ENCODE measurements at places on chromosomes 3 and 15.

GRCh38 chr3:10149226-10149625 is 7.6 kb downstream of the VHL start:
- DNase-seq = no peak

GRCh38 chr3:12585970-12586369 is 29.1 kb downstream of the MKRN2 start:
- DNase-seq = no peak

DNA sequence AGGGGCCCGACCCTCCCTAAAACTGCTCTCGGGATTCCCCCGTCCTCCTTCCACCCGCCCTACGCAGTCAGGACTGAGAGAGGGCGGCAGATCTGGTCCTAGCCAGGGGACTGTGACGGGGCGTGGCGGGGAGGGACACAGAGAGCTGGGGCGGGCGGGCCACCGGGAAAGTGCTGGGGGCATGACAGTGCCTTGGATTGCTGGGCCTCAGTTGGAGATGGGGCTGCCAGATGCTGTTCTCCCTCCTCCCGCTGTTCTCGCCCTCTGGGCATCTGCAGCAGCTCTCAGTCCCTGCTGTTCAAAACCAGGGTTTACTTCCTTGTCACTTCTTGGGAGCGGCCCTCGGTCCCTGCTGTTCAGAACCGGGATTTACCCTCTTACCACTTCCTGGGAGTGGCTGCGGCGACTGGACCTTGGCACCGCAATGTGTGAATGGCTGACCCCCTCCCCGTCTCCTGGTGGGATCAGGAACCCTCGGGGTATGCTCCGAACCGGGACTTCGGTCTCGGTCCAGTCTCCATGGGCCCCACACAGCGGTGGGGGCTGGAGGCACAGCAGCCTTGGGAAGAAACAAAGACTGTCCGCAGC is 1.8 kb upstream of the RPP25 start:
- DNase-seq = no peak

DNA sequence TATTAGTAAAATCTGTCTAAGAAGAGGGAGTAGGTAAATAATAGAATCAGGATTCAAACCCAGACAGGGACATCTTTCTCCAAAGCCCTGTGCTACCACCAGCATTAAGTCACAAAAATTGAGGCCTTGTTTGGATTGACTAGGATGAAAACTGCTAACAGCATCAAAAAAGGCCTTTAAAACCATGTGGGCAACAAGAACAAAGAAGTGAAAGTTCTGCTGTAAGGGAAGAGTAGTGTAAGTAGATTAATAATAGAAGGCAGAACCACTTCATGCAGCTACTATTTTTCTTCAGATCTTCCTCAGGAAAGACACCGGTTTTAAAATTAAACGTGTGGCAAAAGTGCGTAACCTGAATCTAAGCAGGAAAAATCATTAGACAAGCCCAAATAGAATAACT is 15.3 kb upstream of the KBTBD12 start:
- no peak for DNase-seq

DNA sequence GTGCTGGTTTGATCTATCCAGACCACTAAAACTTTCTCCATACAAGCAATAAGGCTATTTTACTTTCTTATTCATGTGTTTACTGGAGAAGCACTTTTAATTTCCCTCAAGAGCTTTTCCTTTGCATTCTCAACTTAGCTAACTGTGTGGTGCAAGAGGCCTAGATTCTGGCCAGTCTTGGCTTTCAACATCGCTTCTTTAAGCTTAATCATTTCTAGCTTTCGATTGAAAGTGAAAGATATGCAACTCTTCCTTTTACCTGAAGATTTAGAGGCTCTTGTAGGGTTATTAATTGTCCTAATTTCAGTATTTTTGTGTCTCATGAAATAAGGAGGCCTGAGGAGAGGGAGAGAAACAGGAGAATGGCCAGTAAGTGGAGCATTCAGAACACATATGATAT is 234.8 kb upstream of the GADL1 start:
- DNase-seq = no peak

GRCh38 chr3:150365132-150365604 is 42.9 kb upstream of the TSC22D2 start:
- DNase-seq = no peak

DNA sequence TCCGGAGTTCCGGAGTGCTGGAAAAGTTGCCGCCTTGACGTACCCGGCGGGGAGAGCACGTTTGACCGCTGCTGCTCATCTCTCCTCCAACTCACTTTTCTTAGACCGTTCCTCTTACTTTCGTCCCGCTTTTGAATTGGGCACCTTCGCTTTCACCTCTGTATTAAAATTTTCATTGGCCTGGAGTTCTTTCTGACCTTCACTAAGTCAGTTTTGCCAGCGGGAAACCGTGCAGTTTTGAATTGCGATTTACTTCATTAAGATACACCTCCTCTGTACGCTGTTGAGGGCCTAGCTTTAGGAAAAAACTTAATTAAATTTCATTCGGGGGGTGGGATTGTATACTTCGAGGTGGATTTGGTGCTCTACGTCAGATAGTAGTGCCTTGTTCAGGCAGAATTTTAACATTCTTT is 1.3 kb downstream of the GMPS start:
- DNase-seq = no peak

GRCh38 chr3:47476644-47477199 is 981 bp upstream of the SCAP start:
- DNase-seq = no peak

GRCh38 chr3:105832644-105833043 is 36.2 kb downstream of the CBLB start:
- DNase-seq = no peak

- no peak for DNase-seq
These were observed 236.8 kb downstream of the OPA1 start for GRCh38 chr3:193829781-193830180.

- no peak for DNase-seq
These were observed 82.5 kb upstream of the PSMD6 start for GRCh38 chr3:64105816-64106215.

- DNase-seq = no peak
These were observed 31.8 kb downstream of the FSTL1 start for GRCh38 chr3:120418866-120419490.

DNA sequence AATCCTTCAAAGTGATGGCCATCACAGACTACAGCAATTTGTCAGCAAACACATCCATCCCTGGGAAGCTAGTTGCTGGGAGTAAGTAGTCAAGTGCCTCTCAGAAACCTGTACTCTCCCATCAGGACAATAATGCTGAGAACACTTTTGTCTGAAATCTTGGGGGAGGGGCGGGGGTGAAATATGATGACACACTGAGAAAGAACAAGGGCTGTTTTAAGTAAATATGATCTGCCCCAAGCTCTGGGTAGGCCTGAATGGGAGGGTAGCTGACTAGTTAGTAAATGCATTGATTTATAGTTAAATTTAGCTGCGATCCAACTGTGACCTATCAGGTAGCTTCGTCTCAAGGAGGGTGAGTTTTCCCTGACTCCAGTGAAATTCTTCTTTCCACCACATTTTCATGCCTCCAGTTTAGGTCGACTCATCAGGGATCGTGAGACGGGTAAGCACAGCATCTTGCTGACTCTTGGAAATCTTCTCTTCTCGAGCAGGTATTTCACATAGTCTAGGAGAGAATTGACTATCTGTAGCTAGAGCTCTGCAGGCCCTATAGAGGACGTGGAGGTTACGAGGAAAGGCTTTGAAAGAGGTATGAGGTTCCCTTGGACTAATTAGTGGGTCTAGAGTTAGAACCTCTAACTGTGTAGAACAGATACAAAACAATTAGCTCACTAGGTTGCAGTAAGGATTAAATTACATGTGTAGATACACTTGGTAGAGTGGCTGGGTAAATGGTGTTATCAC is 213.4 kb upstream of the SLC2A2 start:
- DNase-seq = no peak

DNA sequence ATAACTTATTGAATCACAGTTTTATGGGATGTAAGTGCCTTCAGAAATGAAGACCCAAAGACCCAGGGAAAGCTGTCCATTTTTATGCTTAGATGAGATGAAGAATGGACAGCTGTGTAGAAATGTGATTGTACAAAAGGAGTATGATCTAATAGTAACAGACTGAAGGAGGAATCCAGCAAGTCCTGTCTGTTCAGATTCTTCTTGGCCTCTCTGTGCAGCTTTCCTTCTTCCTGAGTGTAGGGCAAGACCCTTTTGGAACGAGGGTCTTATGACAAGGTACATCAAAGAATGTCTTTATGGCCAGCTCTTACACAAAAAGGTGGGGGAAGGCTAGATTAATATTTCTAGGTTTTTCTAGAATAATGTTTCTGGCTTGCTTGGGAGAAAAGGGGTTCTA is 1.4 kb upstream of the KIF23 start:
- DNase-seq = no peak

DNA sequence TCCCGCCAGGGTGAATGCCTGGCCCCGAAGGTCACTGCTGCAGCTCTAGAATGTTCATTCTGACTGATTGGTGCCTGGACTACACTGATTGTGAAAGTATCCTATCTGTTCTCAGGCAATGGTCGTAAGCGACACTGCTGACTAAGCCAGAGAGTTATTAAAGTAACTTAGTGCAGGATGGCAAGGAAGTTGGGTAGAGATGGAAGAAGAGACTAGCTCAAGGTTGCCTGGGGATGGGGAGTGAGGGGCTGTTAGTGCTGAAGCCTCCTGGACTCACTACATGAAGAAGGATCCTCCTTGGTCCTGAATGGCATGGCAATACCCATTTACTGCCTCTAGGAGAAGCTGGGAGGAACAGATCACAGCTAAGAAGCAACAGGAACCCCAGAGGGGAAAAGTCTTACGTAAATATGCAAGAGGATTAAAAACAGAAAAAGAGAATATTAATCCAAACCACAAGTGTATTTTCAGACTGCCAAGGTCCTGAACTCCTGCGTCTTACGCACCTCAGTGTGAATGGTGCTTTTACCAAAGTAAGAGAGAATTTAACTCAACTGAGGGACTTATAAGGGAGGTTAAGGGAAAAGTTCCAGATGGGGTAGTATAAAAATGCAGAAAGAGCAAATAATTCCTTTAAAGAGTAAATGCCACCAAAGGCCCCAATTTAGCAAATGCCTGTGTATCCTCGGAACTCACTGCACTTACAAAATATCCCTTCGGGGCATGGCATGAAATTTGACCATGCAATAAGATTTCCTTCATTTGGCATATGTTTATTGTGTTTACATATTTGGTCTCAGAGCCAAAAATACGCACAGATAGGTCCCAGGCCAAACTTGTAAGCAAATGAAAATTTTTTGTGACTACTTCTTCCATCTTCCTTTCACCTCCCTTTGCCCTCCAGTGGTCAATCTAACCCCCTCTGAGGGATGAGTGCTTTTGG is 64.0 kb upstream of the DGKG start:
- no peak for DNase-seq

- DNase-seq = no peak
These were observed 12.4 kb upstream of the AEN start for GRCh38 chr15:88608607-88609181.

DNA sequence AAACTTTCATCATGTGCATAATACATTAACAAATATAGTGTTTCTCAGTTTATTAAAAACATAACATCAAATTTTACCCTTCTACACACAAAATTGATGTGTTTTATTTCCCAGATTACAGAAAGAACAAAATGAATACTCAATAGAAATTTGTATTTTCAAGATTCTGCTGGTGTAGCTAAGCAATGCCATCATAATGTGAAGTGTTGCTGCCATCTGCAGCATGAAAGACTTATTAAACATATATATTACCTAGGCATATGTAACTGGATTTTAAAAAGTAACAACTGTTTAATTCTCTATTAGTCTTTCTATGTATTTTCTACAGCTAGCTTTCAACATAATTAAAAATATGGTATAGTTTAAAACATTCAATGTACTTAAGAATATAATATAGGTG is 27.5 kb downstream of the PLSCR5 start:
- DNase-seq = no peak

DNA sequence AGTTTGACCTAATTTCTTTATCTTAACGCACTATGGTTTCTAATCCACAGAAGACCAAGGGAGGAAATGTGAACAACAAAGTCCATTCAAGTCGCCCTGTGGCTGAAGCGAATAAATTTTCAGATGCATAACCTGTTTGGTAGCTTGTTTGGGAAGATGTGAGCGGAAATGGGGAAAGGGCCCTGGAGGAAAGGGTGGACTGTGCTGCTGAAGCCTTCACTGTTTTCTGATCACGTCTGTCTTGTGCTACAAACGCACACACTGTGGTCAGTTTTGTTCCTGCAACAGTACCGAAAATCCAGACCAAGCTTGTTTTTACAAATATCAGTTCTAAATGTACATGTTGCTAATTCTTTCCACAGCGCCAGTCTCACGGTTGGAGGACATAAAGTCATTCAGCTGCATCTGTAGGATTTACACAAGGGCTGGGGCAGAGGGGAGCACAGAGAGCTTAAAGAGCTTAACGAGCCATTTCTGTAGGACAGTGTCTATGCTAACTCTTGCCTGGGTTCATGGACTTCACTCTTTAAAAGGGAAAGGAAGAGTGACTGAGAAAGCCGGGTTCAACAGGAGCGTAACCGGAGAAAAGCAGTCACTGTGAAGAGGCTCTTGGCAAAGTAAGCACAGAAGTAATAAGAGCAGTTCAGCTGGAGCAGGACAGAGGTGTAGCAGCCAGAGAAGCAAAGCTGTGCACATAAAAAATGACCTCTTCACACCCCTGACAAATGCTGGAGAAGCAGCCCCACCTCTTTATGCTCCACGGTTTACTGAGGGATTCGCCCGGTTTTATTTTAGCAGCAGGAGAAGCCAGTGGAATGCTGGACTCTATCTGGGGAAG is 66.6 kb downstream of the USF3 start:
- DNase-seq = no peak

GRCh38 chr15:40388941-40389823 is 6.7 kb downstream of the KNSTRN start:
- DNase-seq = no peak

GRCh38 chr3:38015485-38015884 is 14.0 kb downstream of the PLCD1 start:
- DNase-seq = no peak

GRCh38 chr3:23519314-23520208 is 286.2 kb upstream of the UBE2E1 start:
- DNase-seq = no peak

- DNase-seq = no peak
These were observed 226.5 kb upstream of the NANOGP8 start for GRCh38 chr15:35311615-35312014.

- no peak for DNase-seq
These were observed 41.8 kb downstream of the CHCHD6 start for GRCh38 chr3:126745760-126746394.

- no peak for DNase-seq
These were observed 59.7 kb downstream of the ATP2B2 start for GRCh38 chr3:10445561-10446175.

DNA sequence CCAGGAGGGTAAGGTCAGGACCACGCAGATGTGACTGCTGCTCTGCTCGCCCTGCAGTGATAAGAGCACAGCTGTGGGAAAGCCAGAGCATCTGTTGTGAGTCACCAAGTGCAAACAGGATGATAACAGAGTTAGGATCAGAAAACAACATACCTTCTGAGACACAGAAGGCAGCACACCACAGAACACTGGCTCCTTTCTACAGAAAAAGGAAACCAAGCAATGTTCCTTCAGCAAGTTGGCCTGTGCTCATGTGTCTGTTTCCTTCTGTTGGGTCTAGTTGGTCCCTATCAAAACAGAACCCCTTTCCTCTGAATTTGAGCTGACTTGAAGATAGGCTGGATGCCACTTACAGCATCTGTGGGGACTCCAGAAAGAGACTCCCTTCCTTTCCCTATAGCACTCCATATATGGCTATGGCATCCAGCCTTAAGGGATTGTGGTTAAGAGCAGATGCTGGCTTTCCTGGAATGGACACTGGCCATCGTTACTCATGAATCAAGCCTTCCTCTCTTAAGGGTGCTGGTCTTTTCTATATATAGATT is 440.7 kb upstream of the THBS1 start:
- DNase-seq = no peak

Measured in stimulated activated CD4-positive, alpha-beta T cell treated with anti-CD3 and anti-CD28 coated beads, TNF-alpha, amount 100 ng/mL, for 1 hour (primary cell).